ENCODE measurements at places on chromosomes 6 and 20.

DNA sequence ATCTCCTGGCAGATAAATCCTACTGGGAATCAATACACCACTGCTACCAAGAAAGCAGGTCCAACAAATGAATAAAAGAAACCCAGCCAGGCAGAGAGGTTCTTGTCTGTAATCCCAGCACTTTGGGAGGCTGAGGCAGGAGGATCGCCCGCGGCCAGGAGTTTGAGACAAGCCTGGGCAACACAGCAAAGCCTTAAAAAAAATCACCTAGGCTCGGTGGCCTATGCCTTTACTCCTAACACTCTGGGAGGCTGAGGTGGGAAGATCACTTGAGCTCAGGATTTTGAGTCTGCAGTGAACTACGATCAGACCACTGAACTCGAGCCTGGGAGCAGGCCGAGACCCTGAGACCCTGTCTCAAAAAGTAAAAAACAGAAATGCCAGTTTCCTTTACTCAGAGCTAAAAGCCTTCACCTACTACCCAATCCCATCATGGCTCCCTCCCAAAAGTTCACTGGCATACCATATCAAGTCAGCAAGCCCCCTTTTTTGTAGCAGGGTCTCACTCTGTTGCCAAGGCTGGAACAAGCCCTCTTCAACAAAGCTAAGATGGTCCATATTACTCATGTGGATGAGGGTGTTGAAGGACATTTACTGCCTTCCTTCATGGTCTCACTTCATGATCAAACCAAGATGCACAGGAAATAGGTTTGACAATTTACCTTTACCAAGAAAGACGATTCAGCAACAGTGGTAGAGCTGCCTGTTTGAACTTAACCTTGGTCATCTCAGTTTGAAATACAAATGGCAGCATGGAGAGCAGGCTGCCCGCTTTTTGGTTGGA, 5.3 kb downstream of the SNX5 start:
- DNase-seq: no peak

DNA sequence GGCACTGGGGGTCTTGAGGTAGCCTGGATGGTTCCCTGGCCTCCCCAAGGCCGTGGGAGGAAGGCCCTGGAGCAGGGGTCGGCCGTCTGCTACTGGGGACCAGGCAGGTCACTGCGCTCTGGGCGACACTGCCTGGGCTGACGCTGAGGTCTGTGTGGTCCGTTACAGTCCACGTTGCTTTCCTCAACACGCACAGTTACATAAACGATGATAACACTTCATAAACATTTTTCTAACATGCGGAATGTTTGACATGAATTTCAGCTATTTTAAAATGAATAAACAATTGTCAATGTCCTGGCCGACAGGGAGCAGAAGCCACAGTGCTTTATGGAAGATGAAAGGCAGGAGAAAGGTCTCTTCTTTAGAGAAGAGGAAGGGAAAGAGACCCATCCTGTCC, 10.2 kb upstream of the RBBP8NL start:
- DNase-seq: no peak

- DNase-seq: no peak
These were observed 143.1 kb upstream of the ARID1B start for GRCh38 chr6:156634048-156634447.

GRCh38 chr6:21616005-21616404, 22.5 kb downstream of the SOX4 start:
- no peak for DNase-seq

- DNase-seq: no peak
These were observed 26.6 kb downstream of the ROS1 start for GRCh38 chr6:117399126-117399525.

- no peak for DNase-seq
These were observed 427.2 kb downstream of the C6orf118 start for GRCh38 chr6:164882236-164882635.

GRCh38 chr6:112241820-112242429, 12.4 kb downstream of the LAMA4 start:
- DNase-seq: no peak

DNA sequence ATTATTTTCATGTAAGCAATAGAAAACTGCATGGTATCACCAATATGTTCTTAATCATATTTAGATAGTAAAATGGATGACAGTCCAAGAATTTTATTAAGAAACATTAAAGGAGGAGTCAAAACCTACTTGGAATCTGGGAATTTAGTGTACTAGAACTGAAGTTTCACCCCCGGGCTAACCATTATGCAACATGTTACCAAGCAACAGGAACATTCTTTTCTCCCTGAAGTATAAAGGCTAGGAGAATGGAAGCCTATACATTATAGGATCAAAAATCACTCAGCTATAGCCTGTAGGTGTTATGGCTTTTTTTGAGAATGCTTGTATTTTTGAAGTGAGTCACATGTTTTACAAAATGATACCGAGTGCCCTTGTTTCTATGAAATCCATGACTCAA, 538.3 kb downstream of the GRIK2 start:
- DNase-seq: no peak

- no peak for DNase-seq
These were observed 9.2 kb downstream of the LOC128125822 start for GRCh38 chr6:63581355-63582013.

- no peak for DNase-seq
These were observed 10.0 kb upstream of the RIPOR3 start for GRCh38 chr20:50701041-50701963.

DNA sequence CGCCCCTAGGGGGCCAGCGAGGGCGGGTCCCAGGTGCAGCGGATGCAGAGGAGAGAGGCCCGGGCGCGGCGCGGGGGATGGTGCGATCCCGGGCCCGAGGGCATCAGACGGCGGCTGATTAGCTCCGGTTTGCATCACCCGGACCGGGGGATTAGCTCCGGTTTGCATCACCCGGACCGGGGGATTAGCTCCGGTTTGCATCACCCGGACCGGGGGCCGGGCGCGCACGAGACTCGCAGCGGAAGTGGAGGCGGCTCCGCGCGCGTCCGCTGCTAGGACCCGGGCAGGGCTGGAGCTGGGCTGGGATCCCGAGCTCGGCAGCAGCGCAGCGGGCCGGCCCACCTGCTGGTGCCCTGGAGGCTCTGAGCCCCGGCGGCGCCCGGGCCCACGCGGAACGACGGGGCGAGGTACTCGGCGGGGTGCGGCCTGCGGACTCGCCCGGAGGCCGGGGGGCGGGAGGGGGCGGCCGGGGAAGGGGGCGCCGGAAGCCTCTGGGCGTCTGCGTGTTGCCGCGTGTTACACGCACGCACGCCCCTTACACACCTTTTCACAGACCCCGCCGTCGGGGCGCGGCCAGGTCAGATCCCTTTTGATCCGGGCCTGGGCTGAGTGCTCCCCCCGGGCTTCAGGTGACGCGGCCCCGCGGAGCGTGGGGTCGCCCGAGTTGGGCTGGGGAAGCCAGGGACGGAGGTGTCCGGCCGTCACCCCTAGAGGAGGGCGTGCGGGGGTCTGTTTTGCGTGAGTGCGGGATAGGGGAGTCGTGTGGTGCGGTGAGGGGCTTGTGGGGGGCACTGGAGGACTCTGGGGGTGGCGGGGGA, 412 bp downstream of the TRIB3 start:
- DNase-seq: peak; percentile 72

- no peak for DNase-seq
These were observed 35.9 kb upstream of the FAM50B start for GRCh38 chr6:3813150-3813780.
